ENCODE measurements at places on chromosomes 2 and 18. TPM values are rescaled to one million over a fixed set of nuclear protein-coding genes. Genes with fewer than 3 reads are reported as not detected.

DNA sequence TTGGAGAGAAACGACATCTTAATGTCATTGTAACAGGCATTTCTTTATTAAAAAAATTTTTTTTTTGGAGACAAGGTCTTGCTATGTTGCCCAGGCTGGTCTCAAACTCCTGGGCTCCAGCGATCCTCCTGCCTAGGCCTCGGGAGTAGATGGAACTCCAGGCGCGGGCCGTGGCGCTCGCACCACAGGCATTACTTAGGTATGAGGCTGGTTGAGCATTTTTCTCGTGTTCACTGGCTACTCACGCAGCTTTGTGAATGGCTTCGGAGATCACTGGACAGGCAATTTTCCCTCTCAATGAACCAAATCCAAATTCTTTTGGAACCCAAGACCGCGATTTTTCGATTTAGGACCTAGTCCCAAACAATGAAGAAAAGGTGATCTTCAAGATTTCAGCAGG lies 795 bp upstream of the TCF7L1 start:
- DNase-seq = no peak

DNA sequence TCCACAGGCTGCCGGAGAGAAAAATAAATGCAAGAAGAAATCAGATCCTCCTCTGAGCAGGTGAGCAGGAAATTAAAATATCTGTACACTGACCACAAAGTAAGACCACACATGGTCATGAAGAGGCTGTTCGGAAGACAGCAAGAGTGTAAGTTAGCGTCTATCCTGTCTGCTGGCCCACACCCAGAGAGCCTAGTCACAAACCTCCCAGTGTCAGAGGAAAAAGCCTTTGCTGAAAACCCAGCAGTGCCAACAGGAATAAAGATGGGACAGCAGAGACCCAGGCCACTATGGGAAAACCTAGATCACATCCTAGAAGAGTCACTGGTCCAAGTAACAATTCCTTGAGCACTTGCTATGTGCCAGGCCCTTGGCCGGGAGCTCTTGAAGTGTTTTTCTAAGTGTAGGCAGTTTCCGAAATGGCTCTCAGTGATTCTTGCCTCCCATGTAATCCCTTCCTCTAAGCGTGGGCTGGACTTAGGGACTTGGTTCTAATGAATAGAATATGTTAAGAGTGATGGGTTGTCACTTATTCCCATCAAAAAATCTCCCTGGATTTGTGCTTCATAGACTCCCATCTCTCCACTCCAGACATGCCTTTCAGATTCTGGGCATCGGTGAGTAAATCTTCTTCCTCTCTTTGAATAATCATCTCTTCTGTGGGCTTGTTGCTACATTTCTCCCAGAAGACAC lies 110.9 kb upstream of the PKDCC start:
- DNase-seq = no peak

DNA sequence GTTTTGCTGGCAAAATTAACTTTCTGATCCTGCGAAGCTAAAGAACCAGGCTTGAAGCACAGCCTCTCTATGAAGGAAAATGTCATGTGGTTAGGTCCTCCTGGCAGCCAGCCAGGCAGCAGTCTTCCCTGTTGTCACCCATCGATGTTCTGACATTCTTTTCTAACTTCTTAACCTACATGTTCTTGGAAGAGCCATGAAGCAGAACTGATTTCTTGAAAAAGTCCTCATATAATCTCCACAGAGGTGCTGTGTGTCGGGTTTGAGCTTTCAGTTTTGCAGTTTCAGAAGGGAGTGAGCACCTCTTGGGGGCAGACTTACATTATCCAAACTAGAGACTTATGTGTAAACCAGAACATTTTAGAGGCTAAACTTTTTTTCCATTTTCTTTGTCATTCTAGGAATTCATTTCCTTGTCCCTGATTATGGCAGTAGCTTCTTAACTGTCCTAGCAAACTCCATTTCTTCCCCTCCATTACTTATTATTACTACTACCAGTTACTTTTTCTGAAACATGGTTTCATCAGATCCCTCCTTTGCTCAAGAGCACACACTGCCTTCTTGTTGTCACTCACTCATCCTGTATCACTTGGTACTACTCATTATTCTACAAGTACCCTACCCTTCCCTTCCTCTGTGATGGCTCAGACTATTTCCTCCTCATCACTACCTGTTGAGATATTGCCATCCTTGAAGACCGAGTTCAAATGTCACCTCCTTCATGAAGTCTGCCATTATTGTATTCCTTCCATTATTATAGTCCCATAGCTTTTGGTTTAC lies 31.1 kb downstream of the DOK1 start:
- peak; percentile 12 for DNase-seq

GRCh38 chr18:7524786-7525185 lies 42.3 kb upstream of the PTPRM start:
- DNase-seq = no peak

GRCh38 chr18:3508576-3509549 lies 58.9 kb downstream of the TGIF1 start:
- DNase-seq = no peak

DNA sequence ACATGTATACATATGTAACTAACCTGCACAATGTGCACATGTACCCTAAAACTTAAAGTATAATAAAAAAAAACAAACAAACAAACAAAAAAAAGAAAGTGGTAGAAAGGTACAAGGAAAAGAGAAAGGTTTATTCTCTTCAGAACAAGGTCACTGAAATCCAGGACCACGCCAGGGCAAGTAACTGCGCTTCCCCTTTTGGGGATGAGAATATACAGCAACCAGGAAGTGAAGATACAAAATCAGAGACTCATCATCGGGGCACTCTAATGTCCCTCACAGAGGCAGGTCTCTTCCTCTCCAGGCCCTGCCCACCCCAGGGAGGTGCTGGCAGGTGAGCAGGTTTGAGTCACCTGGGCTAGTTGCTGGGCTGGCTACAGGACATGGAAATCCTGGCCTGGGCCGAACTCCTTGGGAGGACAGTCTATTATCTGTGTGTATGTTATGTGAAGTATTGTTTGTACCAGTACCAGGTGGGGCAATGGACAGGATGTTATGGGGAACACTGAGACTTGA lies 100.4 kb upstream of the GPR45 start:
- DNase-seq = no peak

DNA sequence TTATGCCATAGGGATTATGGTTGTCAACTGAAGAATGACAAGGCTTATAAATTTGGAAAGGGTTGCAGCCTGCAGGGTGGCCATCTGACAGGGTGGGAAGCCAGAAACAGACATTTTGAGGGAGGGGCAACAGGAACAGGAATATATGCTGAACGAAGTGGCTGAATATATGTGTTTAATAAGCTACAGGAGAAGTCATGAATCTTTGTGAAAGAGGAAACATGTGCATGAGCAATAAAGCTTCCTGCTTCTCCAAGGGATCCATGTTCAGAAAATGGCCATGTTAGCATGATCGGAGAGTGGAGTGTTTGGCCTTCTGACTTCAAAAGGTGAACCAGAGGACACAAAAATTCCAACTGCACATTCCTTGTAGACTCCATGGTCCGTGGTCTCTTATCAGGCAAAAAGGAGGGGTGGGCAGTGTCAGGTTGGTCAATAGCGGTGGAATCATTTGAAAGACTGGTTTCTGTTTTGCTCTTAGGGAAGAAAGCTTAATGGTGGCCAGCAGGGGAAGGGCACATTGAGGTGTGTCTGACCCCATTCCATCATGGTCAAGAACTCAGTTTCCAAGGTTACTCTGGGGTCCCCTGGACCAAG lies 144.1 kb downstream of the SOCS6 start:
- no peak for DNase-seq

DNA sequence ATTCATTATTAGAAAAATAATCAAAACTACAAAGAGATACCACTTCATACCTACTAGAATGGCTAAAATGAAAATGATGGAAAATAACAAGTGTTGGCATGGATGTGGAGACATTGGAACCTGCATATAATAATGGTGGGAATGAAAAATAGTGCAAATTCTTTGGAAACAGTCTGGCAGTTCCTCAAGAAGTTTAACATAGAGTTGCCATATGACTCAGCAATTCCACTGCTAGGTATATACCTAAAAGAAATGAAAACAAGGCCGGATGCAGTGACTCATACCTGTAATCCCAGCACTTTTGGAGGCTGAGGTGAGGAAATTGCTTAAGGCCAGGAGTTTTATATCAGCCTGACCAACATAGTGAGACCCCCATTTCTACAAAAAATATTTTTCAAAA lies 41.6 kb upstream of the ACYP2 start:
- no peak for DNase-seq

GRCh38 chr2:216181953-216182461 lies 72.9 kb downstream of the XRCC5 start:
- DNase-seq = no peak

DNA sequence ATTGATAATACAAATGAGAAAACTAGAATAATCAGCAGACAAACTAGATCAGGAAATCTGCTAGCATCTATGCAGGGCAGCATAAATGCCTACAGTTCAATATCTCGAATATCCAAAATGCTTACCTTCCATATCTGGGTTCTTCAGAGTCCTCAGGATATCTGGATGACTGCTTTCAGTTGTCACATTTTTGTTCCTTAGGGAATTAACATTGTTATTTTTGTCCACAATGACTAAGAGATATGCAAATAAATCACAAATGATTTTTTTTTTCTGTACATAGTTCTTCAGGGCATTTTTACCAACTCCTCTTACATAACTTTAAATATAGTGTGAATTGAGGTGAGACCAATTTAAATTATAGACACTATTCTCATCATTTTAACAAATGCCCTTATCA lies 80.9 kb downstream of the AQP4 start:
- DNase-seq = no peak

DNA sequence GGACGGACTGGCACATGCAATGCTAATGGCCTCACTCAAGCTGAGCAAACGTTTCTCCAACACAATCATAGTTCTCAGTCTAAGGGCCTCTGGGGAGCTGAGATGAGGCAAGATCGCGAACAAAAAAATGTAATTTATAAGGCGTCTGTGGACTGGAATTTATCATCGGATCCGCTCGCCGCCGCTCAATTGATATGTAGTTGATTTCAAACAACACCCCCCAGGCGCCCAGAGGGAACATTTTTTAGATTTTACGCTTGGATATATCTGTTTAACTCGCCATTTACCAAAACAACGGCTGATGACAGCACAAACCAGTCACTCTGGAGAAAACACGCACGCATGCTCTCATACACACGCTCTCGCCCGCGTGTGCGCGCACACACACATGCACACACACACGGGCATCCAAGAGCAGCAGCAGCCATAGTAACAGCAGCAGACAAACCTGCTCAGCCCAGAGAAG lies 335.8 kb downstream of the SMAD2 start:
- DNase-seq = no peak

DNA sequence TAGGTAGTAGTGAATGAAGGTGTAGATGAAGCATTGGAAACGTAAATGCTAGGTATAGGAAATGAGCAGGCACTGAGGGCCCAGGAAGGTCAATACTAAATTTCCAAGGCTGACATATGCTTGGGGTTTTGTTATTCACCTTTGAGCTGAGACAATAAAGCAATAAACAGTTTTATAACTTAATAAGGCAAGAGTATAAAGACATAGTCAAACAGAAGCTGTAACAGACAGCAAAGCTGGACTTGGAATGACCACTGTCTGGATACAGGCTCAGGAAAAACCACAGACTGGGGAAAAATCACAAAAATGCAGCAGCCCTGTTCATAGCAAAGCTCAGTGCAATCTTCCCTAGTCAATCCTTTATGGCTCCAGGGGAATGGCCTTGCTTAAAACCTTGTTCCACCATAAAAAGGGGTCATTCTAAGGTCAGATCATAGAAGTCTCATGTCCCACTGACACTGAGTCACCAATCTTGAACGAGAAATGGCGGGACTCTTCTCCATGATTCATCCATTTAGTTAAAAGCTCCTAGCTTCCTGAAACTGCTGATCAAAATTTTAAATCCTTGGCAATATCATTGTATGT lies 493.3 kb downstream of the CMPK2 start:
- no peak for DNase-seq

PSMA8 gene
- 0.89 TPM for total RNA-seq

ANTXR1 gene
- total RNA-seq = not detected

TUBA3E gene
- not detected for total RNA-seq

SAG gene
- total RNA-seq = not detected

PXDN gene
- not detected for total RNA-seq

CFAP221 gene
- not detected for total RNA-seq

IL37 gene
- total RNA-seq = 0.33 TPM

CHST10 gene
- 5.0 TPM for total RNA-seq

All from naive thymus-derived CD4-positive, alpha-beta T cell (primary cell).